CD4-positive, alpha-beta T cell treated with Interleukin-1 beta for 1 hour (primary cell): ENCODE measurements at places on chromosomes 12 and 14.

- no peak for DNase-seq
Observed at GRCh38 chr14:80638620-80639515, 302.7 kb downstream of the CEP128 start.

DNA sequence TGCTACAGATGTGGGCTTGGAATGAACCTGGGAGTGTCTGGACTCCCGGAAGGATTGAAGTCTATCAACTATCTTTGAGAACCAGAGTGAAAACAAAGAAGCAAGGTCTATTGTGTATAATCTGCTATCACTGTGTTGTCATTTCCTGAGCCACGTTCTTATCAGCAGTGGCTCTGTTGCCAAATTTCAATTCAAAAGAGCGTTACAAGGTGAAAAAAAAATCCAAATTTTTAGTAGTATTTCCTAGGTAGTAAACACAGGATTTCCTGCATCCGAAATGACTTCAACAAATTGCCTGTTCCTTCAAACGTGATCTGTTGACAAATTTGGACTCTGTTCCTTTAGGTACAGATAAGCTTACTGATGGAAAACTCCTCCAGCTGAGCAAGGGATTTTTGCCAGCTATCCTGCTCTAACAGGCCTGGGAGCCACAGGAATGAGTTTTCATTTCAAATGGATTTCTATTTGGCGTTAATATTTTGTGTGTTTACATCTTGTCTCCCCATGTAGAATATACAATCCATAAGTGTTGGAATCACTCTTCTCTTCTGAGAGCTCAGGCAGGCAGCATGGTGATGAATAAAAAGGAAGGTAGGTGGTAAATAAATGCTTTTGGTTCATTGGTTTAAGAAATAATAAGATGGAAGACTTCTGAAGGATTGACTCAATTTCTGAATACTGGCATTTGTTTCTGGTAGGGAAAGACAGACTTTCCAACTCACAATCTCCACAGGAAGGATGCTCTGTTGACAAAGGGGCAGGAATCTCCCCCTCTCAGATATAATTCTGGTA, 58.5 kb downstream of the GPR135 start:
- no peak for DNase-seq

DNA sequence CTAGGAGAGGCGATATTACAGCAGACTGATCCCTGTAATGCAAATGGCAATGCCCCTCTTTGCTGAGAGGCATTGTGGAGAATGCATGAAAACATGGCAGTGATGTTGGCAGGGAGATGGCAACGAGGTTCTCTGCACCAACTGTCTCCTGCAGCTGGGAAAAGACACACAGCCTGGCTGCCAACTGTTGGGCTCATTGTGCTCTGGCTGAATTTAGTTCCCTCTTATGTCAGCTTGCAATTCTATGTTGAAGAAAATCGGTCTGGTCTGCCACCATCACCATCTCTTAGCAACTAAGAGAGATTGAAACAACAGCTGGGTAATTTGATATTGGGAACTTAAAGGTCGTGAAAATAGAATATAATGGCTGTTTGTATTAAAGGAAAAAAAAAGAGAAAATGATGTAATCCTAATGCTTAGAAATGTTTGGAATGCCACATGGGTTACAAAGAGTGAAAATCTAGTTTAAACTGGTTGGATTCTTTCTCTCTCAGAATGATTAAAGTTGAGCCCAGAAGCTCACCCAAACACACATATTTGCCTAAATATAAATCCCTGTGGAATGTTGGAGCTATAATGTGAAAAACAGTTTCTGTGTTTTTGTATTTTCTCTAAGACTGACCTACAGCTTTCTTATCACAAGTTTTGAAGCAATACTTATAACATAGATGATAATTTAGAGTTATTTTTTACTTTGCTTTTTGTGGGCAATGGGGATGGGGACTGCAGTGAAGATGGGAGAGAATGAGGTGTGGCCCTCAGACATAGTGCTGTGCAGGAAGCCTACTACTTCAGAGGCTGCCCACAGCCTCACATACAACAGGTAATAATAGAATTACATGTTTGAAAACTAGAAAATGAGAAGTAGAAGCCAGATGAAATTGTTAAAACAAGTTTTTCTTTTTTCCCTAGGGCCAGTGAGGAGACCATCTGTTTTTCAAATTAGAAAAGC, 143.7 kb downstream of the AKAP6 start:
- DNase-seq = no peak

GRCh38 chr14:95496111-95496681, 20.3 kb downstream of the SYNE3 start:
- no peak for DNase-seq
